ENCODE measurements at places on chromosomes 7 and 10. TPM values are rescaled to one million over a fixed set of nuclear protein-coding genes. Genes with fewer than 3 reads are reported as not detected.

- no peak for ATAC-seq
Measured at GRCh38 chr7:22443370-22444180, 56.4 kb downstream of the STEAP1B start.

DNA sequence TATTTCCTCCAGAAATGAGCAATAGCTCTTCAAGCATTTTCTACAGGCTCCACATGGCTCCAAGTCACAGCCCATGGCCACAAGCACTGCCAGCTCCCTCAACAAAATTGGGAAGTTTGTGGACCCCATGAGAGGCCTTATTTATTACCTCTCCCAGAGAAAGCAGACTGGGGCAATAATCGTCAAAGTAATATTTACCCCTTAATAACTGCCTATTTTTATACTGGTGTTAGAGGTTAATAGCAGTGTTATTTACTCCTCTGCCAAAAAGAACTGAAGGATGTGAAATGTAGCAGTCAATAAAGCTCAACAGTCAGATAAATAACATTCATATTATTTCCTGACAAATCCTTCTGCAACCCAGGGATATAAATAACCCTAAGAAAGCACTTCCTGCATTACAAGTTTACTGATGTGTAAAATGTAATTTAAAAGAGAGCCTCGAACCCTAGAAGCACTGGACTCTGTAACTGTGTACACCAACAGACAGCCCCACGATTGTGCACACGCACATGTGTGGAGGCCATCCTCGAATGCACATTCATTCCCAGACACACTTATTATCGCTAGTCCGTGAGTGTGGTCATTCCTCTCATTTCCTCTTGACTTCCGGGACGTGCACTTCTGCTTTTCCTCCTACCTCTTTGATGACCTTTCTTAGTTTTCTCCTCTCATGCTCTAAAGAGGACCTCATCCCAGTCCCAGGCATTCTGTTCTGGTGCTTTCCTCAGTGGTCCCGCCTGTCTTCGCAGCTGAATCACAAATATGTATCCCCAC lies 157.4 kb downstream of the EVX1 start:
- no peak for ATAC-seq

DNA sequence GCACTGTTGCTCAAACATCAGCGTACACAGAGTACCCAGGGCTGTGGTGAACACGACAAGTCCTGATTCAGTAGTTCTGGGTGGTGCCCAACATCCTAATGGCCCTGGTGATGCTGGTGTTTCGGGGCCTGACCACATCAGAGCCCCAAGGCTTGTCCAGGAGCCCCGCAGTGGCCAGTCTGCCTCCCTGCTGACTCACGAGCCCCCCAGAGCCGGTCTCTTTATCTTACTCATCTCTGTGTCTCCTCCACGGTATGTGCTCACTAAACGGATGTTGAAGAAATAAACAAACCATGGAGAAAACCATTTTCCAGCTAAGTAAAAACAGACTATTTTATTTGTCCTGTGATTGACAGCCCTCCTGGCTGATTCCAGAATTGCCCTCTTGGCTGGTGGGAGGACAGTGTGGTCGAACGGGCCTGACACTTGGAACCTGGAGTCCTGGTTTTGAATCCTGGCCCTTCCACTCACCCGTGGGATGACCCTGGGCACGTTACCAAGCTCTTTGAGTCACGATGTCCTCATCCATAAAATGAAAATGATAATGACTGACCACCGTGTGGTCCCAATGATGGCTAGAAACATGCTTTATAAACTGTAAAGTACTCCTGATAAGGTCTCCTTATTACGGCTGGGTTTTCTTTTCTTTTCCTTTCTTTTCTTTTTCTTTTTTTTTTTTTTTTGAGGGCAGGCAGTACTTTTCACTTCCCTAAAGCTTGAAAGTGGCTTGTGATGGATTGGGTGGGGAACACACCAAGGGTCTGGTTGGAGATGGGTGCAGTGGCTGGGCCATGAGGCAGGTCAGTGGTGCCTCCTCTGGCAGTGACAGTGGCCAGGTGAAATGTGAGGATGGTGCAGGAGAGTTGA lies 5.7 kb downstream of the HIP1 start:
- no peak for ATAC-seq

DNA sequence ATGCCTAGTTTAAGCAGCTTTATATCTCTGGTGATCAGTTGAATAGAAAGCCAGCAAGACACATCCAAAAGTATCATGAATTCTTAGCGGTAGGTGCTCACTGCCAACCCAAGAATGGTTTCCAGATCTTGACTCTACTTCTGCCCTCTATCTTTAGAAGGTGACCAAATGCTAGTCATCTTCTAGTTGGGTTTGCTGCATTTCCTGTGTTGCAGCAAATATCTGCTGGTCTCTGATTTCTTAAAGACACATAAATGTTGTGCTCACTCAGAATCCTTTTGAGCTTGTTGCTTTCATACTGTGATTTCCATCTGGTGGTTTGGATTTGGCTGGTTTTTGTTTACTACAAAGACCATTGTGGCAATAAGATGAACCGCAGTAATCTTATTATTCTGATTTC lies 2.2 kb downstream of the CDC123 start:
- no peak for ATAC-seq

DNA sequence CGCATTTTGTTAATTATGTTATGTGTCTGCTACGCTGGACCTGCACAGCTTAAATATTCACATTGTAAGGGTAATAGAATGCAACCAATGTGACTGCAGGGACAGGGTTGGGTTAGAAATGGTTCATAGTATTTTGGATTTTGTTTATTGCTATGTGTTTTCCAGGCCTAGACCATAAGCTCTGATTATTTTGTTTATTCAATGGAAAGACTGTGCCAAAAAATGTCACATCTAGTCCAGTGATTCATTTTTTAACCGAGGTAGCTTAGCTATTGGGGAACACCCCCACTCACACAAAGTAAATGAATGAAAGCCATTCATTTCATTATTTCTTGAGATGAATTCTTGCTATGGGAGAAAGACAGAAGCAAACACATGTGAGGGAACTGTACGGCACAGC lies 516.5 kb upstream of the ANKRD30A start:
- ATAC-seq: no peak

The FANK1 gene
- total RNA-seq: 1.2 TPM

The STEAP4 gene
- not detected for total RNA-seq

- ATAC-seq: peak; percentile 43
Measured at GRCh38 chr10:101066146-101066895, 4.5 kb downstream of the KAZALD1 start.

The KCNMA1 gene
- total RNA-seq: 0.48 TPM

The MOGAT3 gene
- not detected for total RNA-seq

DNA sequence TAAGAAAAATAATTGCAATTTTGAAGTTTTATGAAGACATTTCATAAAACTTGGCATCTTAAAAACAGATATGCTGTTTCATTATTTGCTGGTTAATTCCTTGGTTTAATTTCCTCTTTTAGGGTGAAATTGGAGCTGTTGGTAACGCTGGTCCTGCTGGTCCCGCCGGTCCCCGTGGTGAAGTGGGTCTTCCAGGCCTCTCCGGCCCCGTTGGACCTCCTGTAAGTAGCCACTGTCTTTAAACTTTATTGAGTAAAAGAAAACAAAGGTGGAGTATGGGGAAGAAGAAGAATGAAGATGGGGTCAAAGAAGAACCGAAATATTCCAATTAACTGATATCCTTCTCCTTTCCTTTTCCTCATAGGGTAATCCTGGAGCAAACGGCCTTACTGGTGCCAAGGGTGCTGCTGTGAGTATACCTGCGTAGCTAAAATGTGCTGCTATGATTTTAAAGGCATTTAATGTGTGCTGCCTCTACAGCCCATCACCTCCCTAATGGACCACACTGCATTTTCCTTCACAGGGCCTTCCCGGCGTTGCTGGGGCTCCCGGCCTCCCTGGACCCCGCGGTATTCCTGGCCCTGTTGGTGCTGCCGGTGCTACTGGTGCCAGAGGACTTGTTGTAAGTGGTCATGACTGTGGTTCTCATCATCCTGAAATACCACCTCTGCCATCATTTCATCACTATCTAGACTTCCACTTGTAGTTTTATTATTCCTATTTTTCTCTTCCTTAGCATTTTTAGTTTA lies 14.7 kb downstream of the COL1A2 start:
- ATAC-seq: no peak

- ATAC-seq: no peak
Measured at GRCh38 chr10:88195841-88196240, 332.4 kb downstream of the PTEN start.

GRCh38 chr10:42654419-42654818 lies 16.0 kb upstream of the ZNF33B start:
- no peak for ATAC-seq

The COL26A1 gene
- not detected for total RNA-seq

All from activated T-helper 17 cell treated with anti-CD3 and anti-CD28 coated beads, Interleukin-2, amount 50 U/mL, for 72 hours (primary cell).